HAP-1 (cell line): ENCODE measurements at places on chromosomes 16 and 17.

DNA sequence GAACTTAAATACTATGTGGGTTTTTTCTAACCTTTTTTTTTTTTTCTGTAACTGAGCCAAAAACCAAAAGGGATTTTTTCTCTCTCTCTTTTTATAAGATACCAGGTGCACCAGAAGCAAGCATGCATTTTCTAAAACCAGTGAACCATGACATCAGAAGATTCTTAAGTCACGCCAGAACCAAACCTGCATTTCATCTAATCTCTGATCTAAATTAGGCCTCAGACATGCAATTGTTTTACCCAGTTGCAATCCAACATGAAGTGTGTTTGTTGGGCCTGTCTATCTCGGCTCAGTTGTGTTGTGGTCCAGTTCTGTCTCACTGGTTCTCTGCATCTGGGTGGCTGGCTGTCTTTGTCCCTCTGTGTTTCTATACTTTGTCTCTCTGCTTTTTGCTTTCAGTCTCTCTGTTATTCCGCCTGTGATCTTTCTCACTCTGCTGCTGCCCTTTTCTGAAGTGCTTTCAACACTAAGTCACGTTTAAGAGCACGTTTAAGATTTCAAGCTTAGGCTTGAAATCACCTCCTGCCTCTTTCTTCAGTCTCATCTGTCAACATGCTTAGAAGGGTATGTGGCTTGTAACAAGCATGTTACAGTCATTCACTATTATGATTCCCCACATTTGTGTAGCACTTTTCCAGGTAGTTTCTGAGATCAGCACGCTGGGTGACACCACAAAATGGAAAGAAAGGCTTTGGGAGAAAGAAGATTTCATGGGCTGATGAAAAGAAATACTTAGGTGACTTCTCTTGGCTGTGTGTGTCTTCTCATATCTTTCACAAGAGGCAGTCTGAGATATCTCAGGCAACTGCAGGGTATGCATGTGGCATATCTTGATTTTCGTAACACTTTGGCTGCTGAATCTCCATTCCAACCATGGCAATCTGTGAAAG lies 488.9 kb downstream of the SHISA9 start:
- no peak for DNase-seq

- peak; percentile 66 for DNase-seq
These were observed 3.3 kb downstream of the HOXB2 start for GRCh38 chr17:48541577-48542113.

DNA sequence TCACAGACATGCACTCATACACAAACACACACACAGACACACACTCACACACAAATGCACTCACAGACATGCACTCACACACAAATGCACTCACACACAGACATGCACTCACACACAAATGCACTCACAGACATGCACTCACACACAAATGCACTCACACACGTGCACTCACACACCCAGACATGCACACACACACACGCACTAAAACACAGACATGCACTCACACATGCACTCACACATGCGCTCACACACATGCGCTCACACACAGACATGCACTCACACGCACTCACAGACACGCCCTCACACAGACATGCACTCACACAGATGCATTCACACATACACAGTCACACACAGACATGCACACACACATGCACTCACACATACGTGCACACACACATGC lies 2.7 kb upstream of the ZNF469 start:
- no peak for DNase-seq

GRCh38 chr17:41553987-41554680 lies 17.7 kb downstream of the KRT9 start:
- peak; percentile 27 for DNase-seq

- no peak for DNase-seq
These were observed 25.6 kb upstream of the BHLHA9 start for GRCh38 chr17:1244606-1245012.

DNA sequence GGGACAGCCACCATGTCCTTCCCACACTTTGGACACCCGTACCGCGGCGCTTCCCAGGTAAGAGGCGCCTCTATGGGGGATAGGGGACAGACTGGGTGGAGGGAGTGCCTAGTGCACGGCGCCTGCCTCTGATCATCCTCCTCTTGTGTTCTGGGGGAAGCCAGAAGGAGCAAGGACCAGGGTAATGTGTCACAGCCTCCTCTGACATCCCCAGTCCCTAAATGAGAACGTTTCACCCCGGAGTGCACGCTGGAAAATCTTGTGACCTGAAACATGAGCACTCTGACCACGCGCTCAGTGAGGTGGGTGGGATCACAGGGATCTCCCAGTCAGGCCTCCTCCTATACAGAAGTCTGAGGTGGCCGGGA lies 1.1 kb downstream of the IRX6 start:
- DNase-seq, result peak; percentile 15

GRCh38 chr17:35856603-35857002 lies 12.1 kb downstream of the HEATR9 start:
- no peak for DNase-seq

GRCh38 chr16:19708296-19709205 lies 9.5 kb downstream of the KNOP1 start:
- no peak for DNase-seq

GRCh38 chr17:43578699-43579565 lies 32.8 kb upstream of the ETV4 start:
- DNase-seq, result peak; percentile 13

- DNase-seq, result no peak
These were observed 23.0 kb upstream of the ZNF750 start for GRCh38 chr17:82862737-82863382.

GRCh38 chr17:66496306-66496705 lies 193.9 kb downstream of the PRKCA start:
- DNase-seq, result no peak

- DNase-seq, result no peak
These were observed 470 bp downstream of the TRPV3 start for GRCh38 chr17:3556916-3557767.

DNA sequence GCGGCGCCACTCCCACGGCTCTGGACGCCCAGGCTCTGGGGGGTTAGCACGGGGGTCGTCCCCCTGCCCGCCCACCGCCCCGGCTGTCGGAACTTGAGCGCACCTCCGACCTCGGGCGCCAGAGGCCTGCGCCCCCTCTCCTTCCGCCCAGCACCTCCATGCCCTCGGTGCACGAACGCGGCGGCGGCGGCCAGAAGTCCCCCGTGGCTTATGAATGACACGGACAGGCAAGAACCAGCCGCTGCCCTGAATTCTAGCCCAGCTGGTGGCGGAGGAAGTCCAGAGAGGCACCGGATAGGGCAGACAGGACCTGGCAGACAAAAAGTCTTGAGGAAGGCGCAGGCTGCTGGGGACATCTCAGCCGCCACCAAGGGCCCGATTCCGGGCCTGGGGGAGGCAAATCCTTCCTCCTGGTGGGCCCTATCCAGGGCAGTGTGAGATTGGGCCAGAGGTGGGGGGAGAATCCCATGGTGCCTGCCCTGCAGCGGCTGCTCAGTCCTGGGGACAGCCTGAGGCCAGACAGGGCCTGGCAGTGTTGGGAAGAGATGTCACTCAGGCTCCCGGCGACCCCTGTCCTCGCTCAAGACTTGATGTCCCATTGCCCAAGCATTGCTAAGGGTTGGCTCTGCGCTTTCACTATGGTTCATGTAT lies 897 bp upstream of the CYGB start:
- no peak for DNase-seq

GRCh38 chr16:2178321-2179106 lies 17.9 kb downstream of the CASKIN1 start:
- no peak for DNase-seq

DNA sequence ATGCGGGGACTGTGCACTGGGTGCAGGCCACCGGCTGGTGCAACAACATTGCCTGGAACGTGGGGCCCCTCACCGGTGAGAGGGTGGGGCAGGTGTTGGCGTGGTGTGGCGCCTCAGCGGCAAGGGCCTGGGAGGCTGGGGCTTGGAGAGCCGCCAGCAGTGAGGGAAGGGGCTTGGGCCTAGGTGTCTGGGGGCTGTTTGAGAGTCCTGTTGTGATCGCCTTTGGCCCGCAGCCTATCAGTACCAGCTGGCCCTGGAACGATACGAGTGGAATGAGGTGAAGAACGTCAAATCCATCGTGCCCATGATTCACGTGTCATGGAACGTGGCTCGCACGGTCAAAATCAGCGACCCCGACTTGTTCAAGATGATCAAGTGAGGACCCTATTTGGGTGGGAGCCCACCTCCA lies 2.6 kb upstream of the TMEM88 start:
- no peak for DNase-seq

DNA sequence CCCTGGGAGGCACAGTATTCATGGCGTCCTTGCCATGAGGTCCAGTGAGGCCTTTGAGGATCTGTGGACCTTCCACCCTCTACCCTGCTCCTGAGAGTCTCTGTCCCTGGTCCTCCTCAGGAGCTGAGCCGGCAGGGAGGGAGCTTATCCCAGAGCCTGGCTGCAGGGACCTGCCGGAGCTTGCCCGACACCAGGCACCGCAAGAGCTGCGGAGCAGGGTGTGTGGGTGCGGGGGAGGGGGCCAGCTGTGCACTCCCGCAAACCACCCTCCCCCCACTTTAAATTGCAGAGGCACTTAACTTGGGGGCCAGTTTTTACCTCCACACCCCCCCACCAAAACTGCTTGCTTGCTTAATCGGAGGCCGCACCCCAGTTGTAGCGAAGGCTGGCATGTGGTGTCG lies 609 bp upstream of the ZNF750 start:
- DNase-seq, result no peak

DNA sequence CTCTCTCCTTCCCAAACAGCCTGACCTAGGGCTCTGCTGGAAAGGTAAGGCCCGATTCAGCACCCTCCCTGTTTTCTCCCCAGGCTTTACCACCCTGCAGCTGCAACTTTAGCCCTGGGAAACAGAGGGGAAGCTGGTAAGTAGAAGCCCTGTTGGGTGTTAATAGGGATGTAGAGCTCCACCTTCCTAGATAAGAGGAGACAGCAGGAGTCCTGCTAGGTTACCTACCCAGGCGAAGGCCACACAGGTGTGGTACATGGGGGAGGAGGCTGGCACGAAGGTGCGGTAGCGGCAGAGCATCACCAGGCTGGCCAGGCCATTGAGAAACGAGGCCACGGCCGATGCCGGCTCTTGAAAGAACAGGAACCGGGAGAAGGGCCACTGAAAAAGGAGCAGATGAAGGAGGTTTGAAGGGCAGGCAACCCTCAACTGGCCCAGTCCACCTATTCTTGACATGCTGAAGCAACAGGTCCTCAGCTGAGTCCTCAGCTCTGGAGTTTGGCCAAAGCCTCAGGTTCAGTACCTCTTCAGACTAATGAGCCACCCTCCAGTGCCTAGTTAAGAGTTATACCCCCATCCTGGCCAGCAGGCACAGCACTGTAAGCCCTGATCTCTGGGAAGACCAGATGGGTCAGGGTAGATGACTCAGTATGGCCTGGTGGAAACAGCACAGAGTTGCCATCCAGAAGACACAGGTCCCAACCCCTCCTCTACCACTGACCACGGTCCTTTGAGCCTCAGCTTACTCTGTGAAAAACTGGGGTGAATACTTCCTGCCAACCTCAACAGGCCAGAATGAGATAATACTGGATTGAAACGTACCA lies 3.3 kb downstream of the PGAP3 start:
- no peak for DNase-seq

DNA sequence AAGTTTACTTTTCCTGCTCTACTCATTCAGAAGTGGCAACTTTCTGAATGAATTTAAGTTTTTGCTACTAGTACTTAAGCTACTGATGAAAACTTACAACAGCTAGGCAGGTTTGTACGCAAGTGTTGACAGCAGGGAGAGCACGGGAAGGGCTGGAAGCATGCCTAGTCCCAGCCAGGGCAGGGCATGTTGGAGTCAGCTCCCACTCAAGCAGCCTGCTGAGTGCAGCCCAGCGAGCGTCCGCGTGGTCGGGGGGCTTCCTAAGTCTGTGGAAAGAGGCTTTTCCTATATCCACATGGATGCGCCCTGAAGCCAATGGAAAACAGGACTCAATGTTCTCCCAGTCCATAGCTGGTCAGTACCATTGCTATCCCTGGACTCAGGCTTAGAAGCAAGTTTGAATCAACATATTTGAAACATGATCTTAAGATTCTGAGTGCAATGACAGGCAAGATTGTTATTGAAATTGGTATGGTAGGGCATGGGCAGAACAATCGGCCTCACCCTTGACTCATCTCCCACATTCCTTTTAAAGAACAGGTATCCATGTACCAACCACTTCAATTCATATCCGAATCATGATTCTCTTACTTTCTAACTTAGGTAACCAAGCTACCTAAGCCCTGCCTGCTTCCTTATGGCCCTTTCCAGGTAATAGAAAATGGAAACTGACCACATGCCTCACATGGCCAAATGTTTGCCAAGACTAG lies 22.5 kb downstream of the CYB5D2 start:
- DNase-seq, result peak; percentile 18

DNA sequence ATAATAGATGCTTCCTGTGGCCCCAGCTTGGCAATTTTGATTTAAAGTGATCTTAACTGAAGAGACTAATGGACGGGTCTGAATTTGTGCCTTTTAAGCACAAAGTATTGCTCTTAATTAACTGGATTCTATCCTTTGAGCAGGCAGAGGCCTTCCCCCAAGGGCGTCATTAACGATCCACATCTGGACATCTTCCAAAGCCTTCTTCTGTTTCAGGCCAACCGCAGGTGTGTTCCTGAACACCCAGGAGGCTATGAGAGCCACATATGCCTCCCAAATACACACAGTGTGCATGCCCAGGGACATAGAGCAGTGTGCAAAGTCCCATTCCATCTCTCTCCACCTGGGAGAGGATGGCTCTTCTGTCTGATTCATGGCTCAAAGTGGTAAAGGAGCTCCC lies 42.3 kb downstream of the MAPT start:
- no peak for DNase-seq

DNA sequence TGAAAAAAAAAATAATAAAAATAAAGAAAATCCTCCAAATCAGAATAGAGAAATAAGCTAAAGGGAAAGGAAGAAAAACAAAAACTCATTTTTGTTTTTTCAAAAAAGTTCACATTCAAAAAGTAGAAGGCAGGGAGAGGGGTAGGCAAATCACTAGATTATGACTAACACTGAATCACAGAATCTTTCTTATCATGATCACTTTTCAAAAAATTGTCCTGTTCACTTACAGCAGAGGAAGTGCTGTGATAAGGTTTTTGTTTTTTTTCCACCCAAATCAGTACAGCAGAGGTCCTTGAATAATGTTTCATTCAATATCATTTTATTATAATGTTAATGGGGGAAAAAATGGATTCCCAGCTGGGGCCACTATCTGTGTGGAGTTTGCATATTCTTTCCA lies 106.4 kb downstream of the CA4 start:
- no peak for DNase-seq

DNA sequence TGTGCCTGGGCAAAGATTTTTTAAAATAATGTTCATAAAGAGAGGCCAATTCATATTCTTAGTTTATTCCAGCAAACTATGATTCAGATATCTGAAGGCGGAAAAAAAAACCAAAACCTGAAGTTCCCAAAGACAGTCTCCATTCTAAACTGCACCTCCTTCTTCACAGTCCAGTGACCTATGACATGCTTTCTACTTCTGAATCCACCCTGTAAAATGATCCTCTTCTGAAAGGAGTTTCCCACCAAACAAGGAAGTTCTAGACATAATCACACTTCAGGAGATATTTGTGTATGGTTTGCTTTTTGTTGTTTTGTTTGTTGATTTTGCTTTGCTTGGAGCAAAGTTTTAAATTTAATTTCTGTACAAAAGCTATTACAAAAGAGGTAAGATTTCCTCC lies 12.9 kb upstream of the CHST4 start:
- DNase-seq, result no peak
